GM23338 (cell line): ENCODE measurements at places on chromosomes 5 and 9.

DNA sequence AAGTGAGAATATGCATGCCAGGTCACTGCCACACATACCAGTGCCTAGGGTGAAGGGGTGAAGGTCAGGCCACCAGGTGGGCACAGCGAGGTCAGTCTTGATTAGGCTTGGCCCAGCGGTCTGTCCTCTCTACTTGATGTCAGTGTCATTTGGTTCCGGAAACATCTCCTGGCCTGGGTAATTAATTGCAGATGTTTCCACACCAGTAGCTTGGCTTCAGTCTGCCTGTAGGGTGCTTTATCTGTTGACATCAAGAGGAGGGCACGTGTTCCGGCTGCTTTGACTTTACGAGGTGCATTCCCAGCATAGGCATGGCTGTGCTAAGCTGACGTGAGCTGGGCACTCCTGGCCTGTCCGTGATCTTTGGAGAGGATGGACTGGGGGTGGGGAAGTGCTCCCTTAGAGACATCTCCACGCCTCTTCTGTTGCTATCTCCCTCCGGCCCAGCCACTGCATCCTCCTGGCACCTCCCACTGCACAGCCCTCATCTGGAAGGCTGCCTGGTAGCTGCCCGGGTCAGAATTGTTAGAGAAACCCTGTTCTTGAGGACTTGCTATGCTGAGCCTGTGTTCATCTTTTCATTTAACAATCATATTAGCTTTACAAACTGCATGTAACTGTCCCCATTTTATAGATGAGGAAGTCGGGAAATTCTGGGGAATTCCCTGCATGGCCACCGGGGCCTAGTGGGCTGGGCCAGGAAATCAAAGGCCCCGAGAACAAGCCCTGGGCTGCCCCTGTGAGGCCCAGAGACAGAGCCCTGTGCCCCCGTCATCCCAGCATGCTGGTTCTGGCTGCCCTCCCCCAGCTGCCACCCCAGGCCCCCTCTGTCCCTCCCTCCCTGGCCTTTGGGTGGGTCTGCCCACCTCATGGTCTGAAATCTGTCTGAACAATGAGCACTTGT lies 29.1 kb downstream of the JADE2 start:
- peak; percentile 33 for DNase-seq

DNA sequence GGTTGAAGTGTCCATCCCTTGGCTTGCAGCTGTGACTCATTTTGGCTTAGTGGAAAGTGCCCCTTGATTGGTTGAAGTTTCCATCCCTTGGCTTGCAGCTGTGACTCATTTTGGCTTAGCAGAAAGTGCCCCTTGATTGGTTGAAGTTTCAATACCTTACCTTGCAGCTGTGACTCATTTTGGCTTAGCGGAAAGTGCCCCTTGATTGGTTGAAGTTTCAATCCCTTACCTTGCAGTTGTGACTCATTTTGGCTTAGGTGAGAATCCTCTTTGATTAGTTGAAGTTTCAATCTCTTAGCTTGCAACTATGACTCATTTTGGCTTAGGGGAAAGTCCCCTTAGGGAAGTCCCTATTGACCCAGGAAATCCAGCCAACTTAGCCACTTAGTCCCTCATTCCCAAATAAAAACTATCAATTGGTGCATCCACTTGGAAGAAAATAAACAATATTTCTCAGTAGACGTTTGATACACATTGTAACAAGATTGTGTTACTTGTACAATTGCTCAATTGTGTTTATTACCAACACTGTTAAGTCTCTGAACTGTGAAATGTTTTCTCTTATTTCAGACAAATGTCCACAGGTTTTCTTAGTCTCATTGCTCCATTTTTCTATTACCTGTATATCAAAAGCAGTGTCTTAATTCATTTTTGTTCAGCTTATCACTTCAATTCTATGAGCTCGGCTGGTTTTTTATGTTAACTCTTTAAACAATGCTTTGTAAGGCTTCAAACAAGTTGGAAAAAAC lies 2308.8 kb upstream of the ACO1 start:
- no peak for DNase-seq

GRCh38 chr5:38433160-38433861 lies 123.1 kb downstream of the LIFR start:
- DNase-seq: no peak

GRCh38 chr5:177526791-177527190 lies 10.0 kb upstream of the DDX41 start:
- no peak for DNase-seq

DNA sequence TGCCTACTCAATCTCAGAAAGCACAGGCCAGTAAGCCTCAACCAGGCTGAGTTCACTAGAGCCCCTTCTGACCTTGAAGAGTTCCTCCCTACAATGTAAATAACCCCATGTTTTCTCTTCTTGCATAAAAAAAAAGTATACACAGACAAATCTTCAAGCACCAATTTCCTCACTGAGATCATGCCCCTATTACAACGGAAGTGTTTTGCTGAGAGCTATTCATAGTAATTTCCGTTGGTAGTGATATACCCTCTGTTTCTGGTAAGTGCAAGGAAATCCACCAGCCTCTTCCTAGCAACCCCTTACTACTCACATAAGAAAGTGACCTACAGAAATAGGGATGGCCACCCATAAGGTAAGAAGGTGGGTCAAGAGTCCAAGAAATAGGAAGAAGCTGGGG lies 76.4 kb upstream of the TARS1 start:
- no peak for DNase-seq

DNA sequence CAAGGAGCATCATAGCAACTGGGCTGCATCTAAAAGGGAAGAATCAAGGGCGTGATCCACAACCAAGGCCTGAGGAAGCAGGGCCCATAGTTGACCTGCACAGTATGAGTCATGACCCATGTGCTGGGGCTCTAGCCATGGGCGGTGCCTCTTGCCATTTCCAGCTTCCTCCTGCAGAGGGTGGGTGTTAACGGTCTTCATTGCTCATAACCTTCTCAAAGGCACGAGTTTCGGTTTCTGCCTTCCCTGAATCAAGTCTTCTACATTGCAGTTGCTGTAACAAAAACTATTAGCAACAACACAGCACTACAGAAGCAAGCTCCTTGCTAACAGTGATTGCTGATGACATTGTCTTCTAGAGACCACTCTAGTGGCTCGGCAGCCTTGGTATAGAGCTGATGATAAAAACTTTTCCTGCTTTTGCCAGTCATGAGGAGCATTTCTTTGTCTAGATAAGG lies 66.9 kb downstream of the CTSL start:
- DNase-seq: peak; percentile 42

DNA sequence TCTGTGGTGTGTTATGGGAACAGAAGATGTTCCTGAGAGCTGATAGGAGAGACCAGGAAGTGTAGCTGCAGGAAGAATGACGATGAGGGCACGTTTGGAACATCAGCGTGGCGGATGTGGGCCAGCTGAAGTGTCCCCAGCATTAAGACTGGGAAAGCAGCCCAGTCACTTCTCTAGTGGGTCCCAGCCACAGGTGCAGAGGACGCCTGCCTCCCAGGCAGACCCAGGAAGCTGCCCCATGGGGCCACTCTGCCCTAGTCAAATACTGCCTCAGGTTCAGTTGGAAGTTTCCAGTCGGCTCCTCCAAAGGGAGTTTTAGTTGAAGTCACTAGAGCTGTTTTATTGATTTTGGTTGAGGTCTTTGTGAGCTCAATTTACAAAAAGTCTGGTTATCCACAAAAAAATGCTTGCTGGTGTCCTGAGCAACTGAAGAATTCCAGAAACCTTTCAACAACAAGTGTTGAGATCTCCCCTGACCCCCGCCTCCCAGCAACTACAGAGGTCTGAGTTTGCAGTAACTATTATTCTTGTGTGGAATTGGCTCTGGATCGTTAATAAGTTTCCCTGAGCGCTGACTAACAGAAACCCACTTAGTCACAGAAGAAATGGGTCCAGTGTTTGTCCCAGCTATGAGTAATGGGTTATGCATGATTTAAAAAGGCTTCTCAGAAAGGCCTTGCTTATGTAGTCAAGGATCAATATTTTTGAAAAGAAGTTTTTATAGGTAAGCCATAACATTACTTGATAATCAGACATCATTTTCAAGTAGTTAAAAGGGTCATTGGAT lies 294.1 kb downstream of the FANCC start:
- no peak for DNase-seq

DNA sequence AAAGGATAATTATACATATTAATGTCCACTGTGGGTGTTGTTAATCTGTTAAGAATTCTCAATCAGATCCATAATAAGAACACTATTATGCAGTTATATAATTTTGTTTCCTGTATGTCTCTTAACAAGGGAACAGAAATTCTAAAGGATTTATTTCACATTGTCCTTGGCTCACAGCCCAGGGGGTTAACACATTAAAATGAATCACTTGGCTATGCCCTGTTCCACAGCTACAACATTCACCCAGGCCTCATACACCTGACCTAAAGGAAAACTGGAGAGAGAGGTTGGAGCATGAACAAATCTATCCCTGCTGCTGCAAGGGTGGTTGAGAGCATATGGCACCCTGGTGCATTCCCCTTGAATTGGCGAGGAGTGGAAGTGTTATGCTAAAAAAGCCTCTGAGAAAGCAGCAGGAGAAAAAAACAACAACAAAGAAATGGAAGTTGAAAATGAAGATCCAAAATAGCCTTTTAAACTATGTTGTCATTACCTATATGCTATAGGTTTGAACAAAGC lies 116.0 kb downstream of the KCNN2 start:
- no peak for DNase-seq

GRCh38 chr5:61673007-61673735 lies 341.1 kb downstream of the ZSWIM6 start:
- DNase-seq: no peak

DNA sequence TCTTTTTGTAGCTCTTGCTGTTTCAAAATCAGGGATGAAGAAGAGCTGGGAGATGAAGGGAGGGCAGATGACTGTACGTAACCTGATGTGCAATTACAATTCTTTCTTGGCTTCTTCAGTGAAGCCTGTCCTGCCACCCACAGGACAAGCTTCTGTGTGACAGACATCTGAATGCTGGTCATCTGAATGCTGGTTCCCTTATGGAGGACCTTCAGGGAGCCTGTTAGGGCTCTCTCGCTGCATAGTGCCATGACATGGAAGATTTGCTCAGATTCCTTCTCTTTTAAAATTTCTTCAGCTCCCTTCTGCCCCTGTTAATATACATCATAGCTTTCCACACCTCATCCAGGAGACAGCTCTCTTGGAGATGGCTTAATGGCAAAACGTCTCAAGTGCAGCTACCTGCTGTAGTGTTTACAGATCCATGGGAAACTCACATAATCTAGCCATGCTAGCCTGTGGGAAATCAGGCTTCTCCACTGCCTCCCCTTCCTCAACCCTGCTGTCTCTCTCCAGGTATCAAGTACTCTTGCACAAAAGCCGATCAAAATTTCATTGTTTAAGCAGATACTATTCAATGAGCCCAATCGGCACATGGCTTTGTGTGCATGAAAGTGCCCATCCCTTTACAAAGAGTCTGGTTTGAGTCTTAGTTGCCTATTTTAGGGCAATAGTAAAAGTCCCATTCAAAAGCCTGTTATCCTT lies 134.6 kb downstream of the RAB3C start:
- DNase-seq: peak; percentile 51

DNA sequence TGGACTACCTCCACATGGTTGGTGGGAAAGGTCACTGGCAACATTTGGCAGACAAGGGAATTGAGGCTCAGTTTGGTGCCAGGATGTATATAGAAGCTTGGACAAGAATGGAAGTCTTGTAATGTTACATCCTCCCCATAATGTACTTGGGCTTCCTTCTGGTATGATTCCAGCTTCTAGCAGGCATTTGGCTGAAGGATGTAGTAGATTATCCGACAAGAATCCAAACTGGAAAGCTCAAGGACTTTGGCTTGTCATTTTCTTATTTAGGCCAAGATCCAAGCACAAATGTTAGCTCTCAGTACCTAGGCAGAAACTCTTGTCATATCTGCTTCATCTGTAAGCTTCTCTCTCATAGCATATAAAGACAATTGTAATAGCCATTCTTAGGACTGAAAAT lies 209.1 kb downstream of the MAPKAP1 start:
- DNase-seq: no peak

GRCh38 chr9:69265891-69266290 lies 59.1 kb upstream of the ENTREP1 start:
- peak; percentile 19 for DNase-seq

DNA sequence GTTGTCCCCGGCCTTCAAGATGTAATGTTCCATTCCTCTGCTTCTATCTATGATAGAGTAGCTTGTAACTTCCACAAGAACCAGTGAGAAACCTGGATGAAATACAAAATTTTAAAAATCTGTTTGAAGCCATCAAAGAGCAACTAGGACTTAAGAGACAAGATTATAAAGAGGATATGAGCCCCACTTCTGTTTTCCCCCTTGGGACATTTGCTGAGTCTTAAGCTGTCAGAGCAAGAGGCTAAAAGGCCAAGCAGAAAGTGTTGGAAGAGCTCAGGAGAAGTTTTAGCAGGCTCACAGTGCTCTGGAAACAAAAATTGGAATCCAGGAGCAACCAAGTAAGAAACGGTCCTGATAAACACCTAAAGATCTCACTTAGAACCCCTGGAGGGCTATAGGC lies 76.1 kb downstream of the ADRB2 start:
- DNase-seq: no peak
